ENCODE measurements at places on chromosomes 7 and 10. TPM values are rescaled to one million over a fixed set of nuclear protein-coding genes. Genes with fewer than 3 reads are reported as not detected.

DNA sequence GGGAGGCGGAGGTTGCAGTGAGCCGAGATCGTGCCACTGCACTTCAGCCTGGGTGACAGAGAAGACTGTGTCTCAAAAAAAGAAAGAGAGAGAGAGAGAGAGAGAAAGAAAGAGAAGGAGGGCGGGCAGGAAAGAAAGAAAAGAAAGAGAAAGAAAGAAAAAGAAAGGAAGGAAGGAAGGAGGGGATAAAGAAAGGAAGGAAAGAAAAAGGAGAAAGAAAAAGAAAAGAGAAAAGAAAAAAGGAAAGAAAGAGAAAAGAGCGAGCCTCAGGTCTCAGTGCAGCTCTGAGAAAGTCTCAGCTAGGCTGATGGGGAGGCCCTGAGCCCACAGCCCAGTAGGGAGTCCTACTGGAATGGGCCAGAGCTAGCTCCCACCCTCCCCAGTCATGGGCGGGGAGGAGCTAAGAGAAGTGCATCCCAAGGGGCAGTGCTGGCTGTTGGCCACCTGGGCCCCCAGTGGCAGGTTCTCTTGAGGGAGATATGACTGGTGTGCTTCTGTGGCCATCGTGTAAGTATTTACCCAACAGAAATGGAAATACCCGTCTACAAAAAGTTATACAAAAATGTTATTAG is 69.3 kb downstream of the ABRAXAS2 start:
- DNase-seq: no peak

DNA sequence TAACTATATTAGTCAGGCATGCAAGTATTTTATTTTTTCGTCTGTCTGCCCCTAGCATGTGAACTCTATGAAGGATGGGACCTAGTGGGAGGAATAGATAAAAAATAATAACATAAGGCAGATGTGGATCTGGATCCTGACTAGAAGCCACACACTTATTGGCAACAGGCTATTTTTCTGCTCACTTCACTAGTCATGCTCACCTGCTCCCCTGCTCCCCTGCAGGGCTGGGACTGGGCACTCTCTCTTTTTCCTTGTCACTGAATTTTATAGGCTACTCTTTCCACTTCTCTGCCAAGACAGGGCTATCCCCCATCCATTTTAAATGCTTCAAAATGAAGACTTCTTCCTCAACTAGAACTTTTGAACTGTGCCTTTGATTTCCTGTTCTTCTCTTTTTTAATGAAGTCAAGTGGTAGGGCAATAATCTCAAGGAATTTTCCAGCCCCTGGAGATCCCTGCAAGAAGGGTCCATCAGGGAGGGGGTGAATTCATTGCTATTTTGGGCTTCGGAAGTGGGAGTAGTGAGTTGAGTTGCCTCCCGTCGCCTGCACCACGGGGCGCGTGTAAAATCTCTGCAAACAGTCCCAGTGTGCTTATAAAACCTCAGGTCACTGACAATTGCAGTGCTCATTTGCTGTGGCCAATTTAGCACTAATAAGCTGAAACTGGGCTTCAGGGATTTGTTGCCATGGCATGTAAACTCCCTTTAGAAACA is 156.7 kb upstream of the NPVF start:
- DNase-seq: no peak

- DNase-seq: no peak
These were observed 29.5 kb downstream of the PAX2 start for GRCh38 chr10:100774876-100775275.

GRCh38 chr10:49752584-49752983 is 9.5 kb downstream of the OGDHL start:
- no peak for DNase-seq

- DNase-seq: peak; percentile 17
These were observed 34.5 kb downstream of the FAM25A start for GRCh38 chr10:87054373-87055295.

- DNase-seq: no peak
These were observed 119.9 kb downstream of the SLC16A9 start for GRCh38 chr10:59589796-59590195.

The PHKG1 gene
- 0.13 TPM for total RNA-seq

The CCDC136 gene
- total RNA-seq: 1.3 TPM

Measured in dermis microvascular lymphatic vessel endothelial cell (primary cell).